ENCODE measurements at places on chromosomes 2 and 18. TPM values are rescaled to one million over a fixed set of nuclear protein-coding genes. Genes with fewer than 3 reads are reported as not detected.

CCDC74B gene
- 2.0 TPM for total RNA-seq

ACMSD gene
- not detected for total RNA-seq

RNU2-63P gene
- total RNA-seq, result 106 TPM

IL36RN gene
- total RNA-seq, result not detected

SPATA3 gene
- not detected for total RNA-seq

RIT2 gene
- total RNA-seq, result not detected

OSBPL6 gene
- total RNA-seq, result 5.7 TPM

MYL12A gene
- 330 TPM for total RNA-seq

ZNF892 gene
- total RNA-seq, result 2.8 TPM

WNT6 gene
- not detected for total RNA-seq

OTOS gene
- not detected for total RNA-seq

SRBD1 gene
- total RNA-seq, result 5.6 TPM

MLPH gene
- total RNA-seq, result 11.7 TPM

RFTN2 gene
- 23.0 TPM for total RNA-seq

CRYGC gene
- total RNA-seq, result not detected

MALL gene
- 4.4 TPM for total RNA-seq

TMEM131 gene
- 13.8 TPM for total RNA-seq

B3GNT7 gene
- 0.09 TPM for total RNA-seq

M1AP gene
- total RNA-seq, result not detected

DPP10 gene
- not detected for total RNA-seq

INPP5D gene
- 0.17 TPM for total RNA-seq

RGPD3 gene
- total RNA-seq, result 0.43 TPM

KLHL30 gene
- total RNA-seq, result 0.12 TPM

KCMF1 gene
- 31.2 TPM for total RNA-seq

DSG4 gene
- total RNA-seq, result not detected

COL5A2 gene
- total RNA-seq, result 906 TPM

ASPRV1 gene
- total RNA-seq, result 0.70 TPM

ALLC gene
- total RNA-seq, result not detected

PSMD14 gene
- 34.0 TPM for total RNA-seq

All from pericardium fibroblast (primary cell).